Endothelial cell (in vitro differentiated cells): ENCODE measurements at places on chromosomes 1 and 21. TPM values are rescaled to one million over a fixed set of nuclear protein-coding genes. Genes with fewer than 3 reads are reported as not detected.
A peak's percentile ranks its signal among the peaks of the same experiment; 100 is the strongest.

- no peak for DNase-seq
Measured at GRCh38 chr1:24491577-24492360, 10.9 kb upstream of the RCAN3 start.

- DNase-seq = no peak
Measured at GRCh38 chr21:14766241-14766640, 220.1 kb upstream of the SAMSN1 start.

DNA sequence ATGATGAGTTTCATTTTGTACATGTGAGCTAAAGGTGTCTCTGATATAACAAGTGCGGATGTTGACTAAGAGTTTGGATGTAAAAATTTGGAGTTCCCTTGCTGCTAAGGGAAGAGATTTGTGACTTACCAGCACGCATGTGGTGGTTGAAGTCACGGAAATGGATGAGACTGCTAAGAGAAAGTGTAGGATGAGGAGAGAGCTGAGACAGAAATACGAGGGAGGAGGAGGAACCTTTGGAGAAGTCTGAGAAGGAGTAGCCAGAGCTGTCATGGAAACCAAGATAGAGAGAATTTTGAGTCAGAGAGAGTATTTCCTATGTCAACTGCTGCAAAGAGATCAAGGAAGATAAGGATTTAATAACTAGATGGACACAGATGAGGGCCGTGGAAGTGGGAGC is 106.5 kb upstream of the COL24A1 start:
- no peak for DNase-seq

Gene HSPB7
- total RNA-seq = not detected

- no peak for DNase-seq
Measured at GRCh38 chr1:48629867-48630266, 146.8 kb downstream of the BEND5 start.

DNA sequence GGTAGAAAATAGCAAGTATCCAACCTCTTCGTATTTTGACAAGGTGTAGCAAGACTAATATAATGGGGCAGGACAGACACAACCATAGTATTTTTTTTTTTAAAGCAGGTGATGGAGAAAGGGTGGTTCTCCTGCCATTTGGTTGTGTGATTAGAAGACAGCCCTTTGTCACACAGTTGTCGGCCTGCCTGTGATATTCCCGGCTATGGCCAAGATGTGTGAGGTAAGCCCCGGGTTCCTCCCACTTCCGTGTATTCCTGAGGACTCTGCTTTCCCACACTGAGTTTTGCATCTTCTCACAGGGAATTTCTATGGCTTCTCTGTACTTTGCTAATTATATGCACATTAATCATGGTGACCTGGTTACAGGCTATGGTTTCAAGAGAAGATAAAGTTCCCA is 35.9 kb downstream of the ZNF496 start:
- no peak for DNase-seq

Gene RNF186
- total RNA-seq = not detected

- DNase-seq = no peak
Measured at GRCh38 chr21:39108291-39109162, 74.7 kb downstream of the PSMG1 start.

DNA sequence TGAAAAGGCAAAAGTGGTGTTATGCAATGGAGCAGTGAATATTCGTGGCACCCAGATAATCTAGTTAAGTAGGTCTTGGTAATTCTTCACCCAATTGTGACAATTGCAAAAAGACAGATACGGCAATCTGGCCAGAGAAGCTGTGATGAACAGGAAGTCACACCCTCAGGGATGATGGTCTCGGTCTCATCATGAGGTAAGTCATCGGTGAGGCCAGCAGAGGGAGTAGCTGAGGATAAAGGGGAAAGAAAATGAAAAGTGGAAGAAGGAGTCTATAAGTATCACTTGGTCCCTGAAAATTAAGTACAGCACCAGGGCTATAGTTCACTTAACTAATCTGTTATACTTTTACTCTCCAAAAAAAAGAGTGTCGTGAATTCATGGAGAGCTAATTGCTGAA is 258.8 kb upstream of the NCAM2 start:
- DNase-seq = peak; percentile 19

Gene SYNC
- 0.49 TPM for total RNA-seq

Gene TNFRSF18
- total RNA-seq = not detected

DNA sequence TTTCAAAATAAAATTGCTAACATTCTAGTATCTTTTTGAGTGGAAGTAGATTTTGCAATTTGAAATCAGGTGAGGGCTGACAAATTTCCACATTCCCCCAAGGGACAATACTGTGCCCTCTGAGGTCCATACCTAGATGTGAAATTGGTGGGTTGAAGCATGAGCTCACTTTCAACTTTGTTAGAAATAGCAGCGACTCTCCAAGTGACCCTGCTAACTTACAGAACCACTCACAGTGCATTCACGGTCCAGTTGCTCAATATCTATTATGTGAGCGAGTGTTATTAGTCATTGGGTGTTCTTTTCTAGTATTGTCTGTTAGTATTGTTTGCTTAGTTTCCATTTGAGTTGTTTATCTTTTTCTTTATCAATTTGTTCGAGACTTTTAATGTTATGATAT is 53.6 kb upstream of the ASB17 start:
- DNase-seq = no peak

- DNase-seq = no peak
Measured at GRCh38 chr1:54053745-54054437, 483 bp downstream of the TCEANC2 start.

DNA sequence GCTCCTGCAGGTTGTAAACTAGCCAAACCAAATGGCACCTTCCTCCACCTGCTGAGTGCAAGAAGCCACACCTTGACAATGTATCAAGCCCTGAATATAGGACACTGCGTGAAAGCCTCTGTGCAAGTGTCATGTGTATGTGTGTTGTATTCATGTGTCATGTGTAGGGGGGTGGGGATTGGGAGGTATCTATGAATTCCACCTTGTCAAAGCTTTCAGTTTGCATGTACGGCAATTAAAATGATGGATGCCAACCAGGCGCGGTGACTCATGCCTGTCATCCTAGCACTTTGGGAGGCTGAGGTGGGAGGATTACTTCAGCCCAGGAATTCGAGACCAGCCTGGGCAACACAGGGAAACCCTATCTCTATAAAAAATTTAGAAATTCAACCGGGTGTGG is 19.8 kb downstream of the CD34 start:
- no peak for DNase-seq
